Sigmoid colon (tissue), 7 donors: ENCODE measurements at places on chromosomes 1 and 21. TPM values are rescaled to one million over a fixed set of nuclear protein-coding genes. Genes with fewer than 3 reads are reported as not detected.

Gene TCHH
- not detected for polyA plus RNA-seq

Gene OR6N1
- polyA plus RNA-seq: not detected

Gene OR2T33
- polyA plus RNA-seq: not detected

Gene TMEM82
- polyA plus RNA-seq: 4.8 TPM

Gene RERE
- polyA plus RNA-seq: 43.2 TPM

Gene FBXO2
- 1.2 TPM for polyA plus RNA-seq
